ENCODE measurements at places on chromosomes 2 and 18.

GRCh38 chr2:190407662-190408537 is at the start of gene MFSD6:
Gene MFSD6, plus strand, starts transcription at chr2:190408355. Its CDS starts 27,675 bp downstream, at chr2:190436030.
- DNase-seq: peak; percentile 32

DNA sequence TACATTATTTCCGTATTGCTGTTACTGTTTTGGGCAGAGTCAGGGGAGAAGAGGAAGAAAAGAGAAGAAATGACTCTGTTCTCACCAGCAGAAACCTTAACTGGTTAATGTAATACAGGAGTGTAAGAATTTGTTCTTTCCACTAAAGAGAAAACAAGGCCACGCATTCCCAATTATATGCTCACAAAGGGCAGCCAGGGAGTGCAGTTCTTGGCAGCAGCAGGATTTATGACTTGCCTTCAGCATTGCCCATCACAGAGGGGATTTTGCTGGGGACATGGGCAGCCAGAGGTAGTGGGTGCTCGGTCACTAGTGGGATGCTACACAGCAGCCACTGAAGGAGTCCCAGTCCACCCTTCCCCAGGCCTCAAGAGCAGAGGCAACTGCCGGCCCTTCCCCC is 18.4 kb downstream of the MREG start:
- DNase-seq: no peak

DNA sequence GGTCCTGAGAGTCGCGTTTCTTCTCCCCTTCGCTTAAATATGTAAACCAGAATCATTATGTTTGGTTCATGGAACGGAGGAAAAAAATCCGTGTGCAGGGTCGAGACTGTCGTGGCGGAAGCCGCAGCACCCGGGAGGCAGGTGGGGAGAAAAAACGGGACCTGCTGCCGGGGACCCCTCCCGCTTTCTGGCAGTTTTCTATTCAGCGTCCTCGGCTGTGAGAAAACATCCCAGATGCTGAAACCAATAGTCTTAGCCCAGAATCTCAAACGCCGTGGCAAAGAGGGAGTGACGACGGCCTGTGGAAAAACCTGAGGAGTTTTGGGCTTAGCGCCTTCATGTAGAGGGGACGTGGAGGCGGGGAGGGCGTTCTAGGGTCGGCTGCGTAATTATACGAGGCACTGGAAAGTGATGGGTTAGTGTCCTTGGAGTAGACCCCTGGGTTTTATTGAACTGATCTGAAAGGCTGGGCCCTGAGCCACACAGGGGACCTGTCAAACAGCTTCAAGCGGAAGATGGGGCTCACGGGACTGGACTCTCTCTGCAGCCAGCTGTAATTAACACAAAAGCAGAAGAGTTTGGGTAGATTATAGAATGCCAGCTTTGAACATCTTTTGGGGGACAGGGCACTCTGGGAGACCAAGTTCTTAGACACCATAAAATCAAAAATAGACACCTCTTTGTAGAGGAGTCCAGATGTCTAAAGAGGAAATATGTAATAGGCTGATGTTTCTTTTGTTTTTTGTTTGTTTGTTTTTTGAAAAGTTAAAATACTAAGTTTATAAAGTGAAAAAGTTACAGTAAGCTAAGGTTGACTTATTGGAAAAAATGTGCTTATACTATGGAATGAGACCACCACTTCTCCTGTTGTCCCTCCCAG is 834 bp upstream of the BUB1 start:
- peak; percentile 21 for DNase-seq

DNA sequence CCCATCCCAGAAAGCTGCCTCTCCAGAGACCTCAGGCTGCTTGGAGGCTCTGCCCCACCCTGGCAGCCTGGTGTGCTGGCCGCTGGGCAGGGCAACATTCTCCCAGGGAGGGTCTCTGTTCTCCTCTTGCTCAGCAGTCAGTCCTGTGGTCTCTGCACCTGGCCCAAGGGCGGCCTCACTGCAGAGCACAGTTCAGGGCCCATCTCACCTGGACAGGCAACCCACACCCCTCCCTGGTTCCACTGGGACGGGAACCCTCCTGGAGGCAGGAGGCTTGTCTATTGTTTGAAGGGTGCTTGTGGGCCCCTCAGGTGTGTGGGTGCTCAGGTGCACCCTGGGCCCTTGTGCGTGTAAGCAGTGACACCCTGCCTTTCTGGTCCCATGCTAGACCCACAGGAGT is 67.2 kb upstream of the OTOS start:
- no peak for DNase-seq

GRCh38 chr18:3603421-3604234 is 153.7 kb downstream of the TGIF1 start:
- DNase-seq: peak; percentile 94

GRCh38 chr2:110113961-110114591 is 1.5 kb downstream of the MALL start:
- peak; percentile 92 for DNase-seq

DNA sequence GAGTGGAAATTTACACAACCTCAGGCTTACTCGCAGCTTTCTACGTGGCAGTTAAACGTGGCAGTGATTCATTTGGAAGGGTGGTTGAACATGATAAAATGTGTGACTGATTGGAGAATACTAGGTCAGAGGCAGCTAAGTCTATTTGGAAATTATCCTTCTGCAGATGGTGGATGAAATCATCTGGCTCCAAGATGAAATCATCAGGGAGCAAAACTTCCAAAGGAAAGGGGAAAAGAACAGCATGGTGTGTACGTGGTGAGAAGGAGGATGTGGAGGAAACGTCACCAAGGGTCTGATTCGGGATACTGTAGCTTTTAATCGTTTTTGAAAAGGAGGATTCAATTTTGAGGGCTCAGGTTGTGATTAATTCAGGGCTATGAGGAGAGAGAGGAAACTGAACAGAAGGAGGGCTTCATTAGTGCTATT is 47.9 kb downstream of the COL3A1 start:
- DNase-seq: no peak
